ENCODE measurements at places on chromosomes 6 and 20.

- DNase-seq = no peak
These were observed 115.1 kb downstream of the ZMYND8 start for GRCh38 chr20:47241345-47241781.

DNA sequence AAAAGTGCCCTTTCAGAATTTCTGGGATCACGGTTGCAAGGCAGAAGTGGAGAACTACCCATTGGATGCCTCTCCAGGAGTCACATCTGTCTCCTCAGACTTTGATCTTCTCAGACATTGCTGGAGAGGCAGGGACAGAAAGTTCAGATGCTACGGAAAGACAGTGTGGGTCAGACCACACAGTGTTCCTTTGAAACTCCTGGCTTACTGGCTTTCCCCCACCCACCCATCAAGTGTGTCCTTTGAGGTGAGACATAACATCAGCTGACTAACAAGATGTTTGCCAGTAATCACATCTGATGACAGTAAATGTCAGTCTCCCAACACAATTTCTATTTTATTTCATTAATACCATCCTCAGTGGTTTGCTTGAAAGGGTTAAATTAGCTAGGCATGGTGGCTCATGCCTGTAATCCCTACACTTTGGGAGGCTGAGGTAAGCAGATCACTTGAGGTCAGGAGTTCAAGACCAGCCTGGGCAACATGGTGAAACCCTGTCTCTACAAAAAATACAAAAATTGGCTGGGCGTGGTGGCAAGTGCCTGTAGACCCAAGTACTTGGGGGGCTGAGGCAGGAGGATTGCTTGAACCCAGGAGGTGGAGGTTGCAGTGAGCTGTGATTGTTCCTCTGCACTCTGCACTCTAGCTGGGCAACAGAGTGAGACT, 67.2 kb upstream of the SNX9 start:
- no peak for DNase-seq

DNA sequence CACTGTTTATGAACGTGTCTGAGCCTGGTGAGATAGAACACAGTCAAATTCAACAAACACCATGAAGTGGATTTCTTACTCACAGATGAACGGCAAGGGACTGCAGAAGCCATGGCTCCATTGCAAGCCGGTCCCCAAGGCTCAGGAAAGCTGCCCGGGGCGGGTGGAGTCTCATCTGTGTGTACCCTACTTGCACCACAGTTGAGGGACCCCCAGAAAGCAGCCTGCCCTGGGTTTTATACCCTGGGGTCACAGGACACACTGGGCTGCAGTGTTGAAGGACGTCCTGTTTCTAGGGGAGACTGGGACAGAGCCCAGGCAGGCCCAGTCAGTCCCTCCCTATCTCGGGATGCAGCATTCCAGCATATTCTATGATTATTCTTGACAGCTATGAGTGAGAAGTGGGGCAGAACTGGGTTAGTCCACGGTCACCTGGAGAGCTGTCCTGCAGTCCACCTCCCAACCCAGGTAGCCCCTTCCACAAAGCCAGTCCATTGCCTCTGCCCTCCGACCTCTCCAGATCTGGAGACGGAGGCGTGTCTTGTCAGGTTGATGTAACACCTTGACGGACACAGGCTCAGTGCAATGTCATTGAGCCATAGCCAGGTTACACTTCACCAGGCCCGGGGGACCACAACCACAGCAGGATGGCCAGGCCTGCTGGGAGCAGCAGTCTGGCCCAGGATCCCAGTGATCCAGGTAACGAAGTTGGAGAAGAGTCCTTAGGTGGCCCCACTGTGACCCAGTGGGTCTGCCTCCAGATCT, 35.5 kb downstream of the WRNIP1 start:
- DNase-seq = no peak

GRCh38 chr6:64250126-64250525, 614.5 kb downstream of the PHF3 start:
- DNase-seq = no peak

DNA sequence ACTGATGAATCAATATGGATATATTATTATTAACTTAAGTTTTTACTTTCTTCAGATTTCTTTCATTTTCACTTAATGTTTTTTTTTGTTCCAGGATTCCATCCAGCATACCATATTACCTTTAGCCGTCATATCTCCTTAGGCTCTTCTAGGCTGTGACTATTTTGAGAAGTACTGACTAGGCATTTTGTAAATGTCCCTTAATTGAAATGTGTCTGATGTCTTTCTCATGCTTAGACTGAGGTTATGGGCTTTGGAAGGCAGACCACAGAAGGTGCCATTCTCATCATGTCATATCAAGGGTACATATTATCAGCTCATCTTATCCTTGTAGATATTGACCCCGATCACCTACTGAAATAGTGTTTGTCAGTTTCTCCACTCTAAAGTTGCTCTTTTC, 101.3 kb downstream of the FOXO3 start:
- DNase-seq = no peak

- DNase-seq = no peak
These were observed 11.5 kb downstream of the TMEM63B start for GRCh38 chr6:44138717-44139350.

DNA sequence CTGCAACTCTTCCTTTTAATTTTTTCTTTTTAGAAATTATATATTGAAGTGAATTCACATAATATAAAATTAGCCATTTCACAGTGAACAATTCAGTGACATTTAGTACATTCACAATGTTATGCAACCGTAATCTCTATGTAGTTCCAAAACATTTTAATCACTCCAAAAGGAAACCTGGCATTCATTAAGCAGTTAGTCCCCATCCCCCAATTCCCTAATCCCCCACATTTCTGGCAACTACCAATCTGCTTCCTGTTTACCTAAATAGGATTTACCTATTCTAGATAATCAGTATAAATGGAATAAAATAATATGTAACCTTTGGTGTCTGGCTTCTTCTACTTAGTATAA, 8.5 kb upstream of the DDX27 start:
- no peak for DNase-seq

DNA sequence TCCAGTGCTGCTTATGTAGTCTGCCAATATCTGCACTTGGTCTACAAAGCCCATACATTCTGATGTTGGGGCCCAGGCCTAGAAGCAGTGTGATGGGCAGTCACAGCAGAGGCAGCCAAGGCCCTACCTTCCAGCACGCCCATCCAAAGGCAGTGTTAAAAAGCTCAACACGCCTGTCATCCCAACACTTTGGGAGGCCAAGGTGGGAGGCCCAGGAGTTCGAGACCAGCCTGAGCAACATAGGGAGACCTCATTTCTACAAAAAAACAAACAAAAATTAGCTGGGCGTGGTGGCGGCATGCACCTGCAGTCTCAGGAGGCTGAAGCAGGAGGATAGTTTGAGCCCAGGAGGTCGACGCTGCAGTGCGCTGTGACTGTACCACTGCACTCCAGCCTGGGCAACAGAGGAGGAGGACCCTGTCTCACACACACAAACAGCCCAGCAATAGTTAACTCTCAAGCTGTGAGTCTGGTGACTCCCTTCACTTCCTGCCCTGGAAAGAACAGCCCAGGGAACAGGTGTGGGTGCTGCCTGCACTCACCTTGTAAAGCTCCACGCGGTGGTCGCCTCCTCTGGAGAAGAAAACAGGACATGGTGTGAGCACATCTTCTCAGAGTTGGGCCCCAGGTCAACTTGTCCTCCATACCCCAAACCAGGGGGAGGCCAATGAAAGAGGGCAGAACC, 68.8 kb downstream of the PYGB start:
- no peak for DNase-seq

DNA sequence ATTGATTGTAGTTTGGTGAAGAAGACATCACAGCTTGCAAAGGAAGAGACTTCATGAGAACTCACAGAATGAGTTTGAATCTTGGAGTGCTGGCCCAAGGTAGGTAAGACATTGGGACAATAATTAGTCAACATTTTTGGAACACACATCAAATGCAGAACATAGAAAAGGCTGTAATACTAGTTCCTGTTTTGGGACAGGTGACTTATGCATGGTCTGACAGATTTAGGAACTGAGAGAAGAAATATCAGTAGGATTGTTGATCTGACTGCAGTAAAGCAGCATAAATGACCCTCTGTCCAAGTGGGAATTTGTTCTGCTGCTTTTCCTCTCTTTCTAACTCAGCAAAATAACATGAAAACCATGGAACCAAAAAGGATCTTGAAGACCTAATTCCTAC, 102.3 kb upstream of the MAP3K7 start:
- no peak for DNase-seq

GRCh38 chr20:29741594-29741893, 1515.9 kb upstream of the DEFB115 start:
- DNase-seq = no peak

GRCh38 chr6:111033628-111034289, 51.9 kb downstream of the RPF2 start:
- no peak for DNase-seq

DNA sequence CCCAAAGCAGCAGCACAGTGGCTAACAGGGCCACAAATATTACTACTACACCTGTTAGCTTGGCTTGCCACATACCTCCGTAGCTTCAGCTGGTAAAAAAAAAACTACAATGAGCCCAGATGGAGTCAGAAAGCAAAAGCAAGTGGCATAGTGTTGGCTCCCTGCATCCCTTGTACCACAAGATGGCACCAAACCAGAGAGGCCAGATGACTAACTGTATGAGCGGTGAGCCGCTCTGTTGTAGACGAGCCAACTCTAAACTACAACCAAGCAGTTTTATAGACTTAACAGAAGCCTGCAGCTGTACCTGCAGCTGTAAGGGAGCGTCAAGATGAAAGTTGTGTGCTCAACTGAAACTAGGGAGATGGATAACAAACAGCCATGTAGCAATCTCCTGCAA, 84.5 kb upstream of the MCHR2 start:
- no peak for DNase-seq

GRCh38 chr6:31971279-31971992, 502 bp downstream of the DXO start:
- DNase-seq = no peak

DNA sequence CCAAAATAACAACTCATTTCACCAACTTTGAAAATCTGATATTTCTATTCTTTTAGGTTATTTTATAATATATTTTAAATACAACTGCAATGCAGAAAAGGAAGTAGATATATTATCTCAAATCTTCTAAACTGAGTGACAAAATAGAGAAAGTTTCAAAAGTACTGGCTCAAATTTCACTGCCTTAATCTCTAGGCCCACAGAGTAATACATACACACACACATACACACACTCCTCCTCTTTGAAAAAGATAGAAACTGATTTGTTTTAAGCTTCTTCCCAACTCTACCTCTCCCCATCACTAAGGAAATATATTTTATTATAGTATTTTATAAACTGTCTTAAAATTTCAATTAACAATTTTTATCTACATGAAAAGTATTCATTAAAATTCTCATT, 36.2 kb downstream of the ARHGAP18 start:
- no peak for DNase-seq

- no peak for DNase-seq
These were observed 379.5 kb upstream of the SULF2 start for GRCh38 chr20:48164566-48165400.

Measured in NCI-H2107 (cell line).